Dermis lymphatic vessel endothelial cell (primary cell): ENCODE measurements at places on chromosomes 7 and 10. TPM values are rescaled to one million over a fixed set of nuclear protein-coding genes. Genes with fewer than 3 reads are reported as not detected.

Gene SPDYE9
- total RNA-seq: not detected in 2 replicates

Gene CTAGE4
- 0.09 TPM in 1 of 2 replicates, not detected in the other for total RNA-seq

Gene TMEM176A
- total RNA-seq: not detected in 2 replicates

Gene CHST3
- total RNA-seq: 4.4 and 8.0 TPM in 2 replicates

Gene LOXL4
- total RNA-seq: 0.17 and 0.33 TPM in 2 replicates

Gene GALNT17
- total RNA-seq: not detected in 2 replicates

Gene FRMPD2
- total RNA-seq: under 0.01 and 0.34 TPM in 2 replicates

Gene HOGA1
- total RNA-seq: 0.26 and 0.43 TPM in 2 replicates

Gene UBE3C
- 80.9 and 82.9 TPM in 2 replicates for total RNA-seq

Gene ASB13
- 22.2 and 33.0 TPM in 2 replicates for total RNA-seq

Gene OR13A1
- total RNA-seq: not detected in 2 replicates

Gene TRIM50
- not detected in 2 replicates for total RNA-seq

Gene SLIT1
- under 0.01 TPM in 1 of 2 replicates, not detected in the other for total RNA-seq

Gene VSTM4
- 0.65 and 2.8 TPM in 2 replicates for total RNA-seq

Gene SPDYE2B
- not detected in 2 replicates for total RNA-seq
